ENCODE measurements at places on chromosomes 1 and 21. TPM values are rescaled to one million over a fixed set of nuclear protein-coding genes. Genes with fewer than 3 reads are reported as not detected.

DNA sequence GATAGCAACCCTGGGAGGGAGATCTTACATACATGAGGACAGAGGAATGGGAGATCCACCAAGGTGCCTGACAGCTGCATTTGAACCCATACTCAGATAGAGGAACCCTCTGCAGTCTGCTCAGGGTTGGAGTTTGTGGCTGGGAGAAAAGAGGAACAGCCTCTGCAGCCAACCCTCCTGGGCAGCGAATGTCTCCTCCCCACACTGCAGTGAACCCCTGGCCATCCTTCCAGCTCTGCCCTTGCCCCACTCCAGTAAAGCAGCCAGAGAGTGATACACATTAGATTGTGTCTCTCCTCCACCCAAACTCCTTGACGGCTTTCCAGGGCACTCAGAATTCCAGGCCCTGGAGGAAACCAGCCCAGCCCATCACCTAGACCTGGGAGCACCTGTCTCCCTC is 137.7 kb downstream of the RUNX1 start:
- no peak for DNase-seq

Gene POTED
- not detected for polyA plus RNA-seq

DNA sequence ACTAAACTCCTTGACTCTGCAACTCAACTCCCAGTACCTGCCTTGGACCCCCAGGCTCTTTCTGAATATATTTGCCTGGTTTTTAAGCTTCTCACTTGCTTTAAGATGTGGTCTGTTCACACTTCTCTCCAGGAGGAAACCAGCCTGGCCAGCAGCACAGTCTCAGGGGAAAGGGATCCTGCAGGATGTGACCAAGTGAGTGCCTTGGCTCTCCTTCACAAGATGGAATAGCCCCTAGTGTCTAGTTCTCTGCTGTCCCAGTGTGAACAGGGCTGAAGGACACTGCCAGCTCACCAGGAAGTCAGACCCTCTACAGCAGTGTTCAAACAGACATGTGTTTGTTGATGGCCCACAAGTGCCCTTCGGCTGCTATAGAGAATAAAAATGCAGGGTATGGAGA is 32.9 kb downstream of the CD244 start:
- no peak for DNase-seq

GRCh38 chr1:40684669-40685068 is 6.8 kb upstream of the NFYC start:
- no peak for DNase-seq

- no peak for DNase-seq
Observed at GRCh38 chr21:42296501-42296900, 18.7 kb downstream of the TFF3 start.

DNA sequence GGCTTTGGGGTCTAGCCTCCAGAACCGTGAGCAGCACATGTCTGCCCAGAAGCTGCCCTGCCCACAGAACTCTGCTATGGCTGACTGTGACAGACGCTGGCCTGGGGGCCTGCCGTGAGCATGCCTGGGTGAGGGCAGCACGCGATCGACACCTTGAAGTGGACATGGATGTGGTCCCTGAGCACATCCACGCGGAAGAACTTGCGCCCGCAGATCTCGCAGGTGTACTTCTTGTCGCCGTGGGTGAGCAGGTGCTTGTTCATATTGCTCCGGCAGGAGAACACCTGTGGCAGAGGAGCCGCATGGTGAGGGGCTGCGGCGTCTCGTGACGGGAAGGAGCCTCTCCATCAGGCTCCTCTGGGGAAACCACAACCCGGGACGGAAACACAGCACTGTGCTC is 56.0 kb downstream of the PRDM15 start:
- DNase-seq = no peak
